ENCODE measurements at places on chromosomes 5 and 9.

- DNase-seq: no peak
Measured at GRCh38 chr5:149420545-149421371, 41.7 kb upstream of the IL17B start.

GRCh38 chr9:74570879-74571512, 73.9 kb downstream of the RORB start:
- no peak for DNase-seq

- DNase-seq: no peak
Measured at GRCh38 chr5:959581-960531, 48.7 kb upstream of the NKD2 start.

DNA sequence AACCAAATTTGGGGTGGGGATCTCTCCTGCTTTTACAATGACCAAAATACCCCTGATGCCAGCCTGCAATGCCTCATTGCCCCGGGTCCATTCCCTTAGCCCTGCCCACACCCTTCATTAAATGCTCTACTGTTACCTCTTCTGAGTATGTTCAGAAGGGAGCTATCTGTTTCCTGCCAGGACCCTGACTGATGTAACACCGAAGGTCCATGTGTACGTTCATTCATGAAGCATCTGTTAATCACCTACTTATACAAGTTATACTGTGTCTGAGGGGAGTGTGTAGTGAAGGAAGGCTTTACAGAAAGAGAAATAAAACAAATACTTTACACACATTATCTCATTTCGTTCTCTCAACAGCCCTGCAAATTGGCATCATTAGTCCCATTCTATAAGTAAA, 51.9 kb downstream of the ASTN2 start:
- no peak for DNase-seq

- DNase-seq: no peak
Measured at GRCh38 chr5:128965011-128965637, at the start of gene SLC27A6. Gene SLC27A6, plus strand, starts transcription at chr5:128965488. Its CDS starts 650 bp downstream, at chr5:128966138.

DNA sequence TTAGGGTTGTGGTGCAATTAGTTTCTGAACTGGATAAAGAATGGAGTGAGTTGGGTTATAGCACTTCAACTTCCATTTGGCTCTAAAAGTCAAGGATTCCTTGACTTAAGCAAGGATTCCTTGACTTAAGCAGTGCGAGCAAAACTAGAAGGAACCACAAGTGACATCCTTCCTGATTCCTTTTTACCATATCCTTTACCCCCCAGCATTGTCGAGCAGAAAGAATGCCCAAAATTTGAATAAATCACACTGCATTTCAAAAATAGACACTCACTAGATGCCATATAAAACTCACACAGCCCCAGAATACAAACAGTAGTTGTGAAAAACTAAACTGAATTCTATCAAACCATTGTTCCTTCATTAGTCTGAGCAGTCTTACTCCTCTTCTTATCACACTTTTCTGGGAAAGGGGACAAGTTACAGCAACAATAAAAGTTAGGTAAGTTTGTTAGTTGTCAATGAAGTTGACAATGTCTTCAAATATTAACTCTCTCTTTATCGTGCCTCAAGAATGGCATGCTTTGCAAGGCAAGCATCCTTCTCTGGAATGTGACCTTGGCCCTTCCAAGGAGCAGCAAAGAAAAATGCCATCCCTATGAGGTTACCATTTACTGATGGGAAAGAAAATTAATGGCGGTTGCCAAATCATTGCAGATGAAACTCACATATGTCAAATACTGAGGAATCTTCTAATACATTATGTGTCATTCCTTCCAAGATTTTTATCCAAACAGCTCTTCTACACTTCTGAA, 273.3 kb upstream of the ANKRD55 start:
- DNase-seq: no peak

DNA sequence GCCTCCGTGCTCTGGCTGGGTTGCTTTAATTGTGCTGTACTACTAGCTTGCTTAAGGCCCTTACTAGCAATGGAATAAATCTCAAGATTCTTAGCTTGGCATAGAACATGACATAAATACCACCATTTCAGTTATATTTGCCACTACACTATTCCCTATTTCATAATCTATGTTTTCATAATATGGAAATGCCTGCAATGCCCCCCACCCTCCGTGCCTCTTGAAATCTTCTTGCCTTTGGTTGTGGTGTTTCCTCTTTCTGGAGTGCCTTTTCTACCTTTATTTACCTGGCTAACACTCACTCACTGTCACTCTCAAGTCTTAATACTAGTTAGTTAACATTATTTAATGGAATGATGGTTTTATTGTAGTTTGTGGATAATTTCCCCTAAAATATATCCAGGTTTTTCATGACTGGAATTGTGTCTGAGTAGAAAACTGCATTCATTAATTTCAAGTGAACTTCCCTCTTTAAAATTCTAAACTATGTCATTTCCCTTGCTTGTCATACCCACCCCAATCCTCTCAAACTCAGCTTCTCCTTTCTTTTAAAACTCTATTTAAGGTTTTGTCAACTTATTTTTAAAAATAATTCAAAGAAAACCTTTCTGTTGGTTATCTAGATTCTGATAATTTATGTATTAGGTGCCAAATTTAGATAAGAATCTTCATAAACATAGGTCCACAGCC, 521.7 kb upstream of the DAB2 start:
- no peak for DNase-seq

DNA sequence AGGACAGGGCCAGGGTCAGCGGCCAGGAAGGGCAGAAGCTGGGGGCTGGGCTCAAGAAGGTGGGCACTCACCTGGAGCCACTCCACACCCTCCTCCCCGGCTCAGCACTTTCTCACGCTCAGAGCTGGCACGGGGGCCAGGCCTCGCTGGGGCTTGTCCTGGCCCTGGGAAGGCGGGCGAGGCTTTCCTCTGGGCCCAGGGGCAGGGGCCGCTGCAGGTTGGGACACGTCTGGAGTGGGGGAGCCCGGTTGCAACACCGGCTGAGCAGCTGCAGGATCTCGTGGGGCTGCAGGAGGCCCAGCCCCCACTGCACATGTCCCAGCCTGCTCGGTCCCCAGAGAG, 38.9 kb upstream of the EGFL7 start:
- no peak for DNase-seq

DNA sequence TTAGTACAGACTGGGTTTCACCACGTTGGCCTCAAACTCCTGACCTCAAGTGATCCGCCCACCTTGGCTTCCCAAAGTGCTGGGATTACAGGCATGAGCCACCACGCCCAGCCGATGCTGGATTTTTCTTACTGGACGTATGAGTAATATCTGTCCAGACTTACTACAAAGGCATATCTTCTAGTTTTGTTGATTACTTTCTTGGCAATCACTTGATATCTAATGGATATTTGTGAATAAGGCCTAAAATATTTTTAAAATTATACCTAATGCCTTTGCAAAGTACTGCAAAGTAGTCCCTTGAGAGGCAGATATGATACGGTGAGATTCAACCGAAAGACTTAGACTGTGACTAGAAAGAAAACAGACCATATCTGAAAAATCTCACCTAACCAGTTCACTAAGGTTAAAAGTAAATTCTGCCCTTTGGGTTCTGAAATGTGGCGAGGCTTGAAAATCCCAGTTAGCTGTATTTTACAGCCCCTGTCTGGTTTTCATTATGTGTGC, 152.1 kb downstream of the GNAQ start:
- no peak for DNase-seq

- no peak for DNase-seq
Measured at GRCh38 chr5:135038205-135038812, 4.3 kb upstream of the PITX1 start.

GRCh38 chr9:71663216-71663615, 105.1 kb downstream of the CEMIP2 start:
- no peak for DNase-seq

DNA sequence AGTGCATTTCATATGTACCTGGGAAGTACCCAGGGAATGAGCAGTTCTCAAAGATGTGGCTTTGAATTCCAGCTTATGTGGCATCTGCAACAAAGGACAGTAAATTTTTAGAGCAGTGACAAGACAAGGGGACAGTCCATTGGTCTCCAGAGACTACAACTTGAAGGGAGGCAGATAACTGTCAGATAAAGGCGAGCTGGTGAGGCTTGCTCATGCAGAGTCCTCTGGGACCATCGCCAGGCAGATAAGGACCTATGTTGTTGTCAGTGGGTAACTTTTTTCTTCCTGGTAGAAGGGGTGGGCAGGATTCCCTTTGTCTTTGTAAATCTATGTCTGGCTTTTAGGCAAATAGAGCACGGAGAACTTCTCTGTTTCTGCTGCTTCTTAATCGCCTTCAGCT, 120.2 kb downstream of the ICE1 start:
- no peak for DNase-seq

DNA sequence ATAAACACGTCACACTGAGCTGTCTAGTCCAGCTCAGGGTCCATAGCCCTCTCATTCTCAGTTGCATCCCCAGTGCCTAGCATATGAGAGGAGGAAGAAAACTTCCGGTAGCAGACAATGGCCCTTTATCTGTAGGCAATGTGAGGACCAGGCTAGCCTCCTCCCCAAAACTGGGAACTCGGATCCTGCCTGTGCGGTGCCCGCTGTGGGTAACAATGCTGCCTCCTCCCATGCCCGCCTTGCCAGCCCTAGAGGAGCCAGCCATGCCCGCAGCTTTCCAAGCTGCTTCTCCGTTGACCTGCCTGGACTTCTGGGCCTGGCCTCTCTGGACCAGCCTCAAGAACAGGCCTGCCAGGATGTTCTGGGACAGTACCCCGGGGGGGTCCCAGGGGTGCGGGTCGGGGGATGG, 74.6 kb upstream of the ORM1 start:
- DNase-seq: no peak

DNA sequence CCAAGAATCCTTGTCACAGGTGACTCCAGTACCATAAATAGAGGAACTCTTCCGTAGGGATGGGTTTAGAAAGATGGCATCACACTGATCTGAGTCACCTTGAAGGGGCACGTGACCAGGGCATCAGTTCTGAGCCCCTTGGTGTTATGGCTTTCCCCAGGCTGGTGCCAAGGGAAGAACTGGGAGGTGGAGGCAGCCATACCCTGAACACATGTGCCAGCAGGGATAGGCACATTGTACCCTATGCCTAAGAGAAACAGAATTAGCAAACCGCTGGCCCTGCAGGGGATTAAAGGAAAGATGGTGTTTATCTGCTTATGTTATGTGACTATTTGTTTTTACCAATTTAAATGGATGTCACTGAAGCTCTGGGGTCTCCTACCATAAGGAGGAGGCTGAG, 196.2 kb downstream of the RGS3 start:
- no peak for DNase-seq

GRCh38 chr5:98794414-98795080, 21.1 kb downstream of the RGMB start:
- no peak for DNase-seq

DNA sequence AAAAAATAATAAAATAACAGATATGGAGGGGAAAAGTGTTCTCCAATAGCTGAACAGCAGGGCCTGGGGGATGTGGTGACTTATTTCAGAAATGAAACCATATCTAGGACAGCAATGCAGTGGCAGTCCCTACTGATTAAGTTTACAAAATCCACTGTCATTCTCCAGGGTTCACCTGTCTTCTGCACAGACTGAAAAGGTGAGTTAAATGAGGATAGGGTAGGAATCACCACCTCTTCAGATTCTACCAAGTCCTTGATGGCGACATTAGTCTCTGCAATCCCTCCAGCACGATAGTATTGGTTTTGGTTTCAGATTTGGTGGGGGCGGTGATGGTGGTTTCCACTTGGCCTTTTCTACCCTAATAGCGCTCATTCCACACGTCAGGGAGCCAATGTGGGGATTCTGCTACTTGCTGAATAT, 32.3 kb upstream of the NPM1 start:
- DNase-seq: no peak

DNA sequence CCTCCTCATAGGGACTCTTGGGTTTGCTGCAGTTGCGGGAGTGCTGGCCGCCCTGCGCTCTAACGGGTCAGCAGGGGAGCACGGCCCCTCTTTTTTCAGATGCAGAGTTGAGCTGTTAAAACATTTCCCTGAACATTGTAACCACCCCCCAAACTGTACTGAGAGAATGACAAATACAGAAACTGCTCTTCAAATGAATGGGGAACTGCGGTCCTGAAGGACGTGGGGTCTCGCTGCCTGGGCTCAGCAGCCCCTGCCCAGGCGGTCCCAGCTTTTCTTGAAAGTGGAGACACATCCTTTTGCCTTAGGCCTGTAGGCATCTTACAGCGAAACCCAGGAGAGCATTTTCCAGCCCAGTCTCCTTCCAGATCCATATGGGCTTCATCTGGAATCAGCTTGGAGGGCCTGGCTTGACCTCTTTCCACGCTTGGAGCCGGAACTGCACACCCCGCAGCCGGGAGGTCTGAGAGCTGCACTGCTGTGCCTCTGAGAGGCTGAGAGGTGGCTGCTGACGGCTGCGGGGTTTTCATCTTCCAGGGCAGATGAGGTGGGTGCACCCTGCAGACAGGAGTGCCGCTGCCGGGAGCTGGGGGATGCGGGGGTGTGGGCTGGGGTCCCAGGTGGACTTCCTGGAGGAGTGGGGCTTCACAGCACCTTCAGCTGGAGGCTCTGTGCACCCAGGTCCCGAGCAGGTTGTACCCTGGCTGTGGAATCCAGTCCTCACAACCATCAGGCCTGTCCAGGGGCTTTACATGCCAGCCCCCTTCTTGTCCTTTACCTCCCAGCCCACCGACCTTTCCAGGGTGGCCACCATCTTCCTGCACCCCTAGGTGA, 1.2 kb upstream of the AGPAT2 start:
- DNase-seq: no peak

GRCh38 chr5:80739496-80739895, 84.7 kb upstream of the DHFR start:
- no peak for DNase-seq

DNA sequence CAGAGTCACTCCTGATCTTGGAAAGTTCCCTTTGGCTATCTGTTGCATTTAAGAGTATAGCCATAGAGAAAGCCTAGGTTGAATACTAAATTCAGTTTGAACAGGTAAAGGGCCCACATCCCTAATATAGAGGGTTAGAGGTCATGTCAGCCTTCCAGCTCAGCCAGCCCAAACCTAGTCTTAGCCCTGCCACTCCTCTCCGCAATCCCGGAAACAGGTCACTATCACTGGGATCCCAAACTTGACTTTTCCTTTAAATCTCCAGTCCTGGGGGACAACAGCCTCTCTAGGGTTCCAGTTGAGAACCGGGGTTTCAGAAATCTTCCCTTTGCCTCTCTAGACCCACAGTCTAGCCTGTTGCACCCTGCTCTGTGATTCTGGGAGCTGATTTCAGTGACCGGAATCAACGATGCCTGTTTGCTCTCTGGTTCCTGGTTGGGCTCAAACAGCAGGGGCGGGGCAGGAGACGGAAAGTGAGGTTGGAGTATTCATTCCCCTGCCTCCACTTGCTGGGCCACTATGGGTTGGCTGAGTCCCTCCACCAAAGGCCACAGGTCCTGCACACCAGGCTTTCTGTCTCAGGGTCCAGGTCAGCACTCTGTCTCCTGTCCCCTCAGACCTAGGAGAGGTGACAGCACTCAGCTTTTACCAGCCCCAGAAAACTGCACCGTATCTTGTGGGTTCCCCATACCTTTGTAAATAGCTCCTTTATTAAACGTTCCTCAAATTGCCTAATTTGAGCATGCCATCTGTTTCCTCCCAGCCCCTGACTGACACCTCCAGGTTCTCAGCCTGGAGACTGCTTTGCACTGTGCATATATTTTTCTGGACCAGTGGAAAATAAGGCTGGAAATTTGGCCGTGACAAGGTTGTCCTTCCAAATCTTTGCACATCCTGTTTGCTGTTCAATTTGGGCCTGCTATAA, 23.8 kb upstream of the CPEB4 start:
- no peak for DNase-seq
